ENCODE measurements at places on chromosomes 16 and 17. TPM values are rescaled to one million over a fixed set of nuclear protein-coding genes. Genes with fewer than 3 reads are reported as not detected.

The RPRML gene
- not detected for total RNA-seq

The ICAM2 gene
- 29.0 TPM for total RNA-seq

The TPSB2 gene
- not detected for total RNA-seq

The CCP110 gene
- 19.1 TPM for total RNA-seq

DNA sequence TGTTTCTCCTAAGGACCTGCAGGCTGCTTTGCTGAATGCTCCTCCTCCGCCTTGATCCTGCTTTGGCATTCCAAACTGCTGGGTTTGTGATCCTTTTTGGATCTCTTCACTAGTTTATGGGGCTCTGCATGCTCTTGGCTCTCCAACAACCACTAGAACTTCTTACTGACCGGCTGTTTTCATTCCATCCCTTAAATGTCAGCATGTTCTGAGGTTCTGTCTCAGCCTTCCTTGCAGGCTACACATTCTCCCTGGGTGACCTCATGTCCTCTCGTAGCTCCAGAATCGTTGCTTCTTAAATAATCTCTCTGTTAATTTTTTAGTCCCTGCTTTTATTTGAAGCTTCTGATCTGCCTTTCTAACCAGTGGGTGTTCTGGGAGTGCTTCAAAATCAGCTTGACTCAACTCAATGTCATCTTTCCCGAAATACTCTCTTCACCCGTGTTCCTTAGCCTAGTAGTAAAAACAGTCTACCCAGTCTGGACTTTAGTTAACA is 119.0 kb upstream of the HS3ST2 start:
- H3K4me3 ChIP-seq: no peak overlapping the region
- H3K36me3 ChIP-seq: no peaks in the 10 kb centered on the region
- H3K4me1 ChIP-seq: peaks cover 1% of the 10 kb centered on the region
- H3K27ac ChIP-seq: no peak overlapping the region
- DNase-seq: no peak
- H3K27me3 ChIP-seq: no peaks in the 10 kb centered on the region

GRCh38 chr17:19306160-19307111 is 56.1 kb downstream of the B9D1 start:
- H3K36me3 ChIP-seq: no peaks in the 10 kb centered on the region
- H3K27ac ChIP-seq: no peak overlapping the region
- H3K4me1 ChIP-seq: no peaks in the 10 kb centered on the region
- no peaks in the 10 kb centered on the region for H3K27me3 ChIP-seq

DNA sequence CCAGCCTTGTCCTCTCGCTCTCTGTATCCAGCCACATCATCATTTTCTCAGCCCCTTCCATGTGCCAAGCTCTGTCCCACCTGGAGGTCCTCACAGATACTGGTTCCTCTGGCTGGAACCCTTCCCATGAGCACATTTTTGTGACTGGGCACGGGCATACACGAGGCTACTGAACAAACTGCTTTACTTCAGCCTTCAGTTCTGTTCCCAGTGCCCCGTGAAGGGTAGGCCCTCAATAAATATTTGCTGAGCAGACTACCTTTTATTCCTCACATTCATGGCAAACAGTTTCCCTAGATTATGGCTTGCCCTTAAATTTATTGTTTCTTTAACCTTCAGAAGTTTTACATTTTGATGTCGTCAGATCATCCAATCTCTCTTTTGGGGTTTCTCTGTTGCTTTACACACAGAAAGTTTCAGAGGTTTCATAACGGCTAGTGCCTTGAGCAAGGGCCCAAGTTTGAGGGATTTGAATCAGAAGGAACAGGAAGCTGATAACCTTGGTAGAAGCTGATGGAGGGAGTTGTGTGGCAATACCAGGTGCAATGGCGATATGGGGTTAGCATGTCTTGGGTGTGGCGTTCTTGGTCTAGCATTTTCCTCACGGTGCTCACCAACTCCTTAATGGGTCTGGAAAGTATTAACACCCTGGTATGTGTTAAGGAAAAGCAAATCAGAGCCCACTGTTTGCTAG is 27.8 kb downstream of the TMEM92 start:
- H3K36me3 ChIP-seq: no peaks in the 10 kb centered on the region
- H3K4me1 ChIP-seq: peaks cover 12% of the 10 kb centered on the region
- DNase-seq: no peak
- no peak overlapping the region for H3K27ac ChIP-seq

DNA sequence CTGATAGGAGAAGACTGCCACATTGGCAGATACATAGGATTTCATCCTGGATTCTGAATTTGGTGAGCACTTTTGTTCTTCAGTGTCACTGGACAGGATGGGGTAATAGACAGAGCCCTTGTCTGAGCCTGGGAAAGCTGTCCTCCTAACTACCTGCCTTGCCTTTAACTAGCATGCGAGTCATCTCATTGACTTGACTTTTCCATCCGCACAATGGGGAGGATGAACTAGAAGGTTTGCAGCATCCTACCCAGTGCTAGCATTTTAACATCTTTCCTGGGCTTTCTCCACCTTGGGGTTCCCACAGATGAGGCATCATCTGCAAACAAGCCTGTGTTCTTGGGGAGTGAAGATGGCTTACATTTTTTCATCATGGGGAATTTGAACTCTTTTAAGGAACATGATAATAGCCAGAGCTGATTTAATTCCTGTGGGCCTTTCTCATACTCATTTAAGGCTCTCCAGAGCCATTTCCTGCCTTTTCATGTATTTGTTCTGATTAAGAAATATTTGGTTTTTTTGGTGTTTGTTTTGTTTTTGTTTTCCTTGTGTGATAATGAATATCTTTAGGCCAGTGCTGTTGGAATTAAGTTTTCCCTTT is 139.5 kb downstream of the MSI2 start:
- no peaks in the 10 kb centered on the region for H3K36me3 ChIP-seq
- peaks cover 12% of the 10 kb centered on the region for H3K4me1 ChIP-seq
- H3K27ac ChIP-seq: no peak overlapping the region
- DNase-seq: no peak

GRCh38 chr16:8459085-8459733 is 131.1 kb downstream of the TMEM114 start:
- no peaks in the 10 kb centered on the region for H3K36me3 ChIP-seq
- H3K4me3 ChIP-seq: no peak overlapping the region
- no peaks in the 10 kb centered on the region for H3K4me1 ChIP-seq
- DNase-seq: no peak
- no peaks in the 10 kb centered on the region for H3K27me3 ChIP-seq
- H3K27ac ChIP-seq: no peak overlapping the region
